ENCODE measurements at places on chromosomes 2 and 18.

DNA sequence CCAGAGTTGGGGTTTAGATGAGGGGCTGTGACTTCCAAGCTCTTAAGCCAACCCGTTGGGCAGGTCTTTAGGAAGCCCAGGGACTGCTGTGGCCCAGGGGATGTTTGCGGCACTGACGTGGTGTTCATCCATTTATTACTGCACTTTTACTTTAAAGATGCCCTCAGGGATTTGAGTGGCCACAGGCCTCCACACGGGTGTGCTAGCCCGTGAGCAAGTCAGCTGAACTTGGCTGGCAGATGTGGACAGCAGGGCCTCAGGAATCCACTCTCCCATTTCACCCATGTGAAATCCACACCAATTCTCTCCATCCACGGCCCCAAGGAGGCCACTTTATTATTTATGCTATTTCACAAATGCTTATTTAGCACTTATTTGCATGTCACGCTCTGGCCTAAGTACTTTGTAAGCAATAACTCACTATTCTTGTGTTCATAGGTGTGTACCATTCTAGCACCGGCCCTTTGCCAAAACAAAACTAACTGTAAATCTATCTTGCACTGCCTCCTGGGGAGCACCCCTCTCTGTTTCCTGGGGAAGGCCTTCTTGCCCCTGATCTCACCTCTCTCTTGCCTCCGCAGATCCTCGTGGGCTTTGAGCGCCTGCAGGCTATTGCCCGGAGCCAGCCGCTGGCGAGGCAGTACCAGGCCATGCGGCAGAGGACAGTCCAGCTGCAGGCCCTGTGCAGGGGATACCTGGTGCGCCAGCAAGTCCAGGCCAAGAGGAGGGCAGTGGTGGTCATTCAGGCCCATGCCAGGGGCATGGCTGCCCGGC is 39.1 kb upstream of the GPR17 start:
- DNase-seq, result no peak

- no peak for DNase-seq
Measured at GRCh38 chr18:74198453-74198852, 50.1 kb downstream of the TIMM21 start.

- DNase-seq, result no peak
Measured at GRCh38 chr2:11072550-11072949, 82.7 kb upstream of the SLC66A3 start.

DNA sequence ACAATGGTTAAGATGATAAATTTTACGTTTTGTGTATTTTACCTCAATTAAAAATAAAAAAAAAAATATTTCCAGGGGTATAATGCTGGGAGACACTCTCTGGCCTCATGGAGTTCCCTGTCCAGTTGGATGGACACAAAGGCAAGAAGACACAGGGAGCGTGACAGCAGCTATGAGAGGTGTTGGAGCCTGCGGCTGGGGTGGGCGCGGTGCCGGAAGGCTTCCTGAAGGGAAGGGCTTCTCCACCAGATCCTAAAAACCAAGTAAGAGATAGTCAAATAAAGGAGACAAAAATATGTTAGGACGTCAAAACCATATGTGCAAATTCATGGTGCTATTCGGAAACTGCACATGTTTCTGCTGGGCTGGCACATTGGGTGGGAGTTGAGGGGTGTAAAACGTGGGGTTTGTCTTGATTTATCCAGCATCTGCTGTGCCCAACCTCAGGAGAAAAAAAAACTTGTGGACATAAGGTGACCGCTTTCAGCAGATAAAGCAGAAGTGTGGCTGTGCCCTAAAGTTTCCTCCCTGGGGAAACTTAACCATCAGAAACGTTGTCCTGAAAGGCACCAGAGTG is 467.6 kb downstream of the RNF144A start:
- no peak for DNase-seq

DNA sequence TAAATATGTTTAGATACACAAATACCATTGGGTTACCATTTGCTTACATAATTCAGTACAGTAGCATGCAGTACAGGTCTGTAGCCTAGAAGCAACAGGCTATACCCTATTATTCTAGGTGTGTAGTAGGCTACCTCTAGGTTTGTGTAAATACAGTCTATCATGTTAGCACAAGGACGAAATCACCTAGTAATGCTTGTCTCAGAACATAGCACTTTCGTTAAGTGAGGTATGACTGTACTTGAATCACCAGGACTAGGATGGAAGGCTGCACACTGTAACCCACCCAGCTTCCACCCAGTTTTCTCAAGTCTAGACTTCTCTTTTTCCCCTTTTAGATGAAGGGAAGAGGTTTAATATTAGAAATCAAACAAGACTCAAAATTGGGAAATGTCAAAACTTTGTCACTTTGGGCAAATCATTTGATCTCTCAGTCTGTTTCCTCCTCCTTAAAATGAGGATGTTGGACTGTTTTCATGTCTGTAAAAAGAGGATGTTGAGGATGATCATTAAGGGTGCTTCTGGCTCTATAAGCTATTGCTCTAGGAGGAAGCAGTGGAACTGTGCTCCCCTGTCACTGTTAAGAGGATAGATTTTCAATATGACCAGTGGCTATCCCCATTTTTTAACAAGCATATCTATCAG is 3.7 kb upstream of the SOCS6 start:
- DNase-seq, result no peak
